CD4-positive, alpha-beta T cell treated with Interleukin-15 for 1 hour (primary cell): ENCODE measurements at places on chromosomes 11 and 22.

GRCh38 chr22:49678842-49679170 is 148.9 kb downstream of the BRD1 start:
- no peak for DNase-seq

GRCh38 chr11:64078284-64078683 is 42.6 kb downstream of the FLRT1 start:
- no peak for DNase-seq

- DNase-seq: no peak
Measured at GRCh38 chr11:123330471-123330870, 99.6 kb upstream of the GRAMD1B start.

GRCh38 chr22:42915980-42916765 is 59.1 kb upstream of the ARFGAP3 start:
- DNase-seq: no peak

DNA sequence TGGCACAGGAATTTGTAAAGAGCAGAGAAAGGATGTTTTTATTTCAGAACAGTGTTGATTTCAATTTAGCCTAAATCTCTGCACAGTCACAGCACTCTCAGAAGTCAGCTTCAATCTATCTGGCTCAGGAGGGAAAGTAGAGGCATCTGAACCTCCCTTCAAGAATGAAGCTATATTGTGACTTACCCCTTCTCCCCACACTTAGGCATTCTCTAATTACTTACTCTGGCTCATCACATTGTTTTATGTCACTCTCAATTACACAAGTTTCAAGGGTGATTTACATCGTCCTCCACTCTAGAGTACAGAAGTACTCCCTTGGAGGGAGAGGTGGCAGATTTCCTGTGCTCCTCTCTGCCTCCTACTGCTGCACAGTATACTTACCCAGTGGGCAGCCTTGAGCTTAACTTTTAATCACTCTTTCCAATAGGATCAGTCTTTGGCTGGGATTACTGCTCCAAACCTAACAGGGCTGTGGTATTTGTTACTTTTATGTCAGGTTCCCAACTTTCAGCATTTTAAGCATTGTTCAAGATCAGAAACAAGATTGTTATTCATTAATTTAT is 211.4 kb downstream of the AASDHPPT start:
- DNase-seq: no peak

GRCh38 chr11:86303257-86303656 is 1.2 kb downstream of the HIKESHI start:
- DNase-seq: no peak

- no peak for DNase-seq
Measured at GRCh38 chr22:31968022-31968421, 23.7 kb downstream of the YWHAH start.

GRCh38 chr11:36751996-36752395 is 154.0 kb upstream of the RAG2 start:
- DNase-seq: no peak

GRCh38 chr11:116173941-116174911 is 598.6 kb downstream of the BUD13 start:
- DNase-seq: no peak
